Kidney (tissue), 22 donors: ENCODE measurements at places on chromosomes 11 and 22. TPM values are rescaled to one million over a fixed set of nuclear protein-coding genes. Genes with fewer than 3 reads are reported as not detected.

GRCh38 chr11:125082611-125083311, 19.7 kb downstream of the SLC37A2 start:
- no peaks in the 10 kb centered on the region for H3K27me3 ChIP-seq
- H3K36me3 ChIP-seq: no peaks in the 10 kb centered on the region
- no peaks in the 10 kb centered on the region for H3K4me1 ChIP-seq
- no peak for DNase-seq
- H3K4me3 ChIP-seq: no peak overlapping the region

Gene MRGPRE
- total RNA-seq: 0.22 TPM

Gene TBX1
- total RNA-seq: 5.5 TPM

Gene PGA5
- 0.35 TPM for total RNA-seq

Gene AMPD3
- 16.5 TPM for total RNA-seq
